ENCODE measurements at places on chromosomes 7 and 10.

DNA sequence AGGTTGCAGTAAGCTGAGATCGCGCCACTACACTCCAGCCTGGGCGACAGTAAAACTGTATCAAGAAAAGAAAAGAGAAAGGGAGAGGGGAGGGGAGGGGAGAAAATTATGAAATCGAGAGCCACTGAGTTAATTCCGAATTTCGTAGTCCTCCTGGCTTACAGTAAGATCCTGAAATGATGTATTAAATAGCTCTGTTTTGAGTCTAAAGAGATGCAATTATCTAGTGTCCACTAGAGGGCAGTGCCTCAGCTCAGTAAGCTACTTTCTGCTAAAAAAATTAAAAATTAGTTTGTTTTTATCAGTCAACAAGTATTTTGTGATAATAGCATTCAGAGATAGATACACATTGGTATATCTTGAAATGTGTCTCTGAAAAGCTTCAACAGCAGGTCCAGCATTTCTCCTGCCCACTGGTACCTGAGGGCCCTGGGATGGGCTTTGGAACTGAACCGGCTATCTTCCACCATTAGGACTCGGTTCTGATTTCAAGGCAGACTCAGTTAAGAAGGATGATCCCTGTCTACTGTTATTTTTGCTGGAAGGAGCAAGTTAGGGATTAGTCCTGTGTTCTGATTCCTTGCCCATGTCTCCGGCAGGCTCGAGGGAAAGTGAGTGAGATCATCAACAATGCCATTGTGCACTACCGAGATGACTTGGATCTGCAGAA lies 19.5 kb downstream of the TSPAN33 start:
- DNase-seq = no peak

- peak; percentile 49 for DNase-seq
Observed at GRCh38 chr10:43055991-43056567, 20.8 kb upstream of the RET start.

- no peak for DNase-seq
Observed at GRCh38 chr7:146539836-146540235, 423.2 kb downstream of the CNTNAP2 start.

DNA sequence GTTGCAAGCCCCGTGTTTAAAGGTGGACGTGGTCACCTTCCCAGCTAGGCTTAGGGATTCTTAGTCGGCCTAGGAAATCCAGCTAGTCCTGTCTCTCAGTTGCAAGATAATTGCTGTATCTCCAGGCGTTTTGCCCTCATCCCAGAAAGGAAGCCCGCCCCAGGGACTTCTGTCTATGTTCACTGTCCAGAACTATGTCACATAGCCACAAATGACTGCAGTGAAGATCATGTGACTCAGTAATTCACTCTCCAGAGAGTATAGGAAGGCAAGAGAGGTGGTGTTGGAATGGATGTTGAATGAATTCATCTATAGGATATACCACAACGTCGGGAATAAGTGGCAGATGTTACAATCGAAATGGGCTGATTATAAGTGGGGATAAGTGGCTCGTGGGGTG lies 349 bp upstream of the ERVW-1 start:
- DNase-seq = no peak

- no peak for DNase-seq
Observed at GRCh38 chr7:106986450-106986977, 58.0 kb upstream of the PRKAR2B start.
